Stimulated activated naive CD8-positive, alpha-beta T cell treated with anti-CD3 and anti-CD28 coated beads, Interleukin-15, Interleukin-2, amounts not matched to agents 100 U/mL and 50 U/mL, for 24 hours (primary cell): ENCODE measurements at places on chromosomes 2 and 18.

GRCh38 chr2:40225670-40226210 is 226.2 kb downstream of the SLC8A1 start:
- no peak for DNase-seq

GRCh38 chr2:4486971-4487370 is 783.6 kb downstream of the DCDC2C start:
- no peak for DNase-seq

- DNase-seq = no peak
These were observed 162.0 kb downstream of the DTNA start for GRCh38 chr18:34872066-34872465.

- no peak for DNase-seq
These were observed 1019.5 kb upstream of the LRRTM1 start for GRCh38 chr2:81324046-81324445.

- peak; percentile 27 for DNase-seq
These were observed 70.6 kb downstream of the MBP start for GRCh38 chr18:77061946-77062517.
